ENCODE measurements at places on chromosomes 7 and 10.

DNA sequence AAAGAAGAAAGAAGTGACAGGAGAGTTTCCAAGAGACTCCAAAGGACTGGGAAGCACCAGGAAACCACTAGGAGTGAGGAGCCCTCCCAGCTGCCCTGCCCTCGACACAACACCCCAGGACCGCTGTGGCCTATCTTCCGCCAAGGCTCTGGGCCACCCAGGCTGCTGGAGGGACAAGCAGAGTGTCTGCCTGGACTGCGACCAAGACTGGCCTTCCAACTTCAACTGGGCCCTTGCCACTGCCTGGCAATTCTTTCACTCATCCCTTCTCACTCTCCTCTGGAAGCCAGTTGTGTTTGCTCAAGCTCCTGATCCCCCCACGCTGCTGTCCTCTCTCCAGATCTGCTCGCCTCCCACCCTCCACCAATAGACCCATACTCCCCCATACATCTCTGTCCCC is 10.2 kb downstream of the KIAA1549 start:
- DNase-seq: no peak

- no peak for DNase-seq
These were observed 161.8 kb downstream of the NRF1 start for GRCh38 chr7:129773328-129773731.

DNA sequence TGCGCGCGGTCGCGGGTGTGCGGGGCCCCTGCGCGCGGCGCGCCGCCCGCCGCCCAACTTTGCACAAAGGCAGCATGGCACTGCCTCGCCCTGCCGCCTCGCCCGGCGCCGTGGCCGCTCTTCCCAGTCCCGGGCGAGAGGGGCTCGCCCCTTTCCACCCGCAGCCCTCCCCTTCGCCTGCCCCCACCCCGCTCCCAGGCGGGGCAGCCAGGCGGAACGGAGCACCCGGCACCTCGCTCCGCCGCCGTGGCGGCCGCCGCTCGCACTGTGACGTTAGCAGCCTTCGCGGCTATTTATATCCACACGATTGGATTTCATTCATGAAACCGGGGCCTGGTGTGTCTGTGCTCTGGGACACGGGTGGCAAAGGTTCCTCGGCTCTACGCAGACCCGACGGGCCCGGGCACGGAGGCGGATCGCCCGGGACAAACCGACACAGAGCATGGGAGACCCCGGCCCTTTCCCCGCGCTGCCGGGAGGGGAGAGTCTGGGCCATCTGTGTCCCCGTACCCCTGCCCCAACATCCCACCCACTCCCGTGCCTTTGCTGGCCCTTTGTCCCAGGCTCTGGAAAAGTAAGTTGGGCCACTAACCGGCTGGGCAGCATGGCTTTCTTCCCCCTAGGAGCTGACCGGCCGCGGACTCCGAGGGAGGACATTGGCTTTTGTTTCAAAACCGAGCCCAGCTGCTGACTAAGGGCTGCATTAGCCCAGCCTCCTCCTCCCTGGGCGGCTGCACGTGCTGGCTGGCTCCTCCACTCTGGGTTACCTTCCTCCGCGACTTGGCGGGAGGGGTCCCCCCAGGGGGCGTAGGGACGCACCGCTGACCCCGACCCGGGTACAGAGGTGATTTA is at the start of gene RHOBTB1:
TSS of gene RHOBTB1 (minus strand) at position 128 of the 852 bp plus-strand sequence. CDS start 32,643 bp downstream, outside the sequence.
- DNase-seq: peak; percentile 77

GRCh38 chr7:749140-749551 is 22.1 kb upstream of the PRKAR1B start:
- no peak for DNase-seq

- DNase-seq: no peak
These were observed 19.1 kb downstream of the CYCS start for GRCh38 chr7:25105911-25106310.

DNA sequence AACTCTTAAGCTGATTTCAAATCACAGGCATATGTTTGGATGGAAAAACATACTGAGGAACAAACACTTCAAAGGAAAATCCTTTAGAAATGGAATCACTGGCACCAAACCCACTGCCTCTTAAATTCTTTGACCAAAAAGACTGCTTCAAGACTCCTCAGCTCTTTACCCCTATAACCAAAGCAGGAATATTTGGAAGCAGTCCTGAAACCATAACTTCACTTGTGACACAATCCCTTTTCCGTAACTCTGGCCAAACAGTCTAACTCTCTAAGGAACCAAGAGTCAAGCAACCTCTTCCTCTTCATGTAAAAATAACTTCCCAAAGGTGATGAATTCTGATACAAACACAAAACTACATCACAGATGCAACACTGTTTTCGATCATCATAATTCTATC is 104.3 kb downstream of the MTERF1 start:
- no peak for DNase-seq

DNA sequence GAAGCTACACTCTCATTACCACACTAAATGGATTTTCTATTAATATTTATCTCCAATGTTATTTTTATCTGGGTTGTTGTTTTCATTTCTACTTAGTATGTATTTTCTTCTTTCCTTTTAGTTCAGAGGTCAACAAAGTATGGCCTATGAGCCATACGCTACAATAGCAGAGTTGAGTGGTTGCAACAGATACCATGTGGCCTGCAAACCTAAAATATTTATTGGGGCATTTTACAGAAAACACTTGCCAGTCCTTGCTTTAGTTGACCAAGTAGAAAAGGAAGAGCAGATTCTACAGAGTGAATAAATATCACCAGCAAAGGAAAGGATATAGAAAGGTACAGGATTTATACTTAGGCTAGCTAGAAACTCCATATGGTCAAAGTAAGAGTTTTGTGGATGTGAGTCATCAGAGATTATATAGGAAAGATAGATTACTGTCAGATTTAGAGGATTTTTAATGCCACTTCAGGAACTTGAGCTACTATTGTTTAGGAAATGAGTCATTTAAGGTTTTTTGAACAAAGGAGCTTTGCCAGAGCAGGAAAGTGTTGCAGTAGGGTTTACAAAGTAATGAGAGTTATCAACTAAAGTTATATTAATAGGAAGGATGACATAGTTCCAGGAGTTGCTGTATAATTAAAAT is 323.3 kb upstream of the KAT6B start:
- DNase-seq: peak; percentile 65

GRCh38 chr7:155329225-155329624 is 31.5 kb downstream of the INSIG1 start:
- no peak for DNase-seq

- peak; percentile 40 for DNase-seq
These were observed 47.2 kb downstream of the KIF11 start for GRCh38 chr10:92640107-92640506.

DNA sequence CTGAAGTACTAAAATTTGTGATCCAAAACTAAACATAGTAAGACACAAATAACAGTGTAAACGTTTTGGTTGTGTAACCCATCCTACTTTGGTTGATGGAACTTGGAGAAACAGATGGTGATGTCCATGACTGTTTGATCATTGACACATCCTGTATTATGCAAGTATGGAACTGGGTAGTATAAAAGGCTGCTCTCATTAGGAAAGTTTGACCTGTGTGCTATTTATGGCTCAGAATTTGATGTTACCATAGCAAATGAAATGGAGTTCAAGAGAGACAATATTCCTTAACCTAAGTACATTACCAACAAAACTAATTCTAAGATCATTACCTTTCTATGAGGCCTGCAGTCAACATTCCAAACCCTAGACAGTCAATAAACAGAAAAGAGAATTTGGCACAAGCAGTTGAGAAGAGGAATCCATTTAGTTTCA is 39.9 kb downstream of the DKK1 start:
- DNase-seq: peak; percentile 81

DNA sequence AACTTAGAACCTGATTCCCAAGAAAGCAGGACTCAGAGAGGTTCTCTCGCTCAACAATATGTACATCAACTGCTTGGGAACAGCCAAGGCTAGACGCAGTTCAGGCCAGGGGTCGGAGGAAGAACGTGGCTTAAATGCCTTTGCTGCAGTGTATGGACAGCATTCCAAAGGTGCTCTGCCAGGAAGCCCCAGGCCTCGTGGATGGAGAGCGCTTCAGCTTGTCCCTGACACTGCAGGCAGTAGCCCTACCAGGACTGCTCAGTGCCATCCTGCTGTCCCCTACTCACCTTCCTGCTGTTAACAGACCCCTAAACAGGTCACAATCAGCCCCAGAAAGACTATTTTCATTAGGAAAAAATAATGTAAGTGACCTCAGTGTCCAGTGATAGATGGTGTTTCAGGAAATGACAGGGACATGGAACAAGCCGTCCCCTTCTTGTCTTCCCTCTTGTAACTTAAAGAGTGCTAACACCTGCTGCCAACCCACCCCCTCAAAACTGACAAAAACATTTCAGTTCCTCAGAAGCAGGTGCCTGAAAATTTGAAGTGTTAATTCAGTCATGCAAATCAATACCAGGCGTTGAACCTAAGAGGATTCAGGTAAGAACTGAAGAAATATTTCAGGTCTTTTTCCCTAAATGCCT is 16.5 kb downstream of the CREB3L2 start:
- no peak for DNase-seq

DNA sequence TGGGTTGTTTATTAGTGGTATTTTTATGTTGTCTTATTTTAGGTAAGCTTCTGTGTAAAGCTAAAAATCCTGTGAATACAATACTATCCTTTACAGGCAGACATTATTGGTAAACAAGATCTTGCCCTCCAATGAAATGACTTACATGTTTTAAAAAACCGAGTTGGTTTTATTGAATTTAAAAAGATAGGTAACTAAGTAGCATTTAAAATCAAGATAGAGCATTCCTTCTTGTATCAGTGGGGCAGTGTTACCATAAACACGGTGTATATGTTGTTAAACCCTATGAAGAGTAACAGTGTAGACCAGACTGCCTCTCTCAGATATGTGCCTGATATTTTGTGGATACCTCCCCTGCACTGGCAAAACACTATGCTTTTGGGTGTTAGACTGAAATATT is 81.0 kb downstream of the SNX10 start:
- DNase-seq: no peak

GRCh38 chr7:108326938-108327337 is 129.3 kb downstream of the NRCAM start:
- DNase-seq: no peak

- DNase-seq: no peak
These were observed 100.1 kb downstream of the TWIST1 start for GRCh38 chr7:19017374-19017773.

DNA sequence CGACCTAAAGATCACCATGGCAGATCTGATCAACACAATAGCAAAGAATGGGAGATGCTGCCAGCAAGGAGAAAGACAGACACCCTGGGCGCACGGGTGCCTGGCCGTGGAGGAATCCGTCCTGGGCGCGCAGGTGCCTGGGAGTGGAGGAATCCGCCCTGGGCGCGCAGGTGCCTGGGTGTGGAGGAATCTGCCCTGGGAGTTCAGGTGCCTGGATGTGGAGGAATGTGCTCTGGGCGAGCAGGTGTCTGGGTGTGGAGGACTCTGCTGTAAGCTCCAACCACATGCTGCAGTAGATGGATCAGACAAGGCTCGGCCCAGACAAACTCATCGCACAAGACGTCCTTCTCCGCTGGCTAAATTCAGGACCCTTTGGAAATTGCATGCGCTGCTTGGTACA is 346.3 kb upstream of the ADARB2 start:
- no peak for DNase-seq
